ENCODE measurements at places on chromosomes 11 and 22.

DNA sequence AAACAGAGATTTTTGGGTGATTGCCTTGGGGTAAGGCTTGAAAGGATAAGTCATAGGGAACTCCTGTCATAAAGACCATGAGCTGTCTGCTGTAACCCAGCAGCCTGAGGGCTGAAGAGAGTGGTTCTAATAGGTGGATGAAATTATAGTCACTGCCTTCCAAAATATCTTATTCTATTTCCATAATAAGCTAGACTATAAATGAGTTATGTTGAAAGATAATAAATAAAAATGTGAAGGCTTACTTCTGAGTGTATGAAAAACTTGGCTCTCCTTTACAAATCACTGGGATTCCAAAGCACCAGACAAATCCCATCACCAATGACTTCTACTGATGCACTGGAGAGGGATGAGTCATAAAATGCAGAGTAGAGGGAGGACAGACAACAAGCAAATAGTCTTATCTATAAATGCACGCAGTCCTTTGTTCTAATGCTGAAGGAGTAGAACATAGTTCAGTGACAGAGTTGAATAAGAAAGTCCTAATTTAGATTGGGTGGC lies 775.0 kb upstream of the LRRC4C start:
- no peak for DNase-seq

DNA sequence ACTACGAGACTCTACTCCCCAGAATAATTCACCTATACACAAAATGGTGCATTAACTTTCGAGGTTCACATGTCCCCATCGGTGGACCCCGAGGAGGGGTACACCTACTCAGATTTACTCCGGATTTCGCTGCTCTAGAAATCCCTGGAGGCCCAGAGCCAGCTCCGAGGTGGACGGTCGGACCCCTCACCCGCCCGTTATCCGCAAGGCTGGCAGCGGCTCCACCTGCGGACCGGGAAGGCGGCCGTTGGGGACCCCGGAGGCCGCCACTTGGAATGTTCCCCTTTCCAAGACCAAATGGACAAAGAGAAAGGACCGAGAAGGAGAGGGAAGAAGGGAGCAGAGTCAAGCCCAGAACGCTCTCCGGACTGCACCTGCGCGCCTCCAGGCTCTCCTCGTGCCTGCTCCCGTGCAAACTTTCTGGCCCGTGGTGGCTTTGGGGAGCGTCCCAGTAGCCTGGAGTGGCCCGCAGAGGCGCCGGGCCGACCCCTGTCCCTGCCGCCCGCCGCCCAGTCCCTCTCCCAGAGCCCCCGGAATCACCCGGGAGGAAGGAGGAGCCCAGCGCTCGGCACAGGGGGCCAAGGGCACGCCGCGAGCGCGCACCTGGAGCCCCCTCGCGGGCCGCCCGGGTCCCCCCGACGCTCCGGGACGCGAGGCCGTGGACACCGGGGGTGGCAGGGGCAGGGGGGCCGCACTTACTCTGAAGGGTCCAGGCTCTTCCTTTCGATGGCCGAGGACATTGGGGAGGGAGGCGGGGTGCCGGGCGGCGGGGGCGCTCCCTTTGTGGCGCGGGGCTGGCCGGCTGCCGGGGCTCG lies 23.0 kb downstream of the LMO2 start:
- no peak for DNase-seq

- DNase-seq = peak; percentile 85
These were observed at the start of gene OSBP for GRCh38 chr11:59615637-59616395. Gene OSBP, minus strand, starts transcription at chr11:59615774. Its CDS starts 110 bp downstream, at chr11:59615664.

GRCh38 chr11:28228196-28228895 lies 120.2 kb downstream of the METTL15 start:
- no peak for DNase-seq

DNA sequence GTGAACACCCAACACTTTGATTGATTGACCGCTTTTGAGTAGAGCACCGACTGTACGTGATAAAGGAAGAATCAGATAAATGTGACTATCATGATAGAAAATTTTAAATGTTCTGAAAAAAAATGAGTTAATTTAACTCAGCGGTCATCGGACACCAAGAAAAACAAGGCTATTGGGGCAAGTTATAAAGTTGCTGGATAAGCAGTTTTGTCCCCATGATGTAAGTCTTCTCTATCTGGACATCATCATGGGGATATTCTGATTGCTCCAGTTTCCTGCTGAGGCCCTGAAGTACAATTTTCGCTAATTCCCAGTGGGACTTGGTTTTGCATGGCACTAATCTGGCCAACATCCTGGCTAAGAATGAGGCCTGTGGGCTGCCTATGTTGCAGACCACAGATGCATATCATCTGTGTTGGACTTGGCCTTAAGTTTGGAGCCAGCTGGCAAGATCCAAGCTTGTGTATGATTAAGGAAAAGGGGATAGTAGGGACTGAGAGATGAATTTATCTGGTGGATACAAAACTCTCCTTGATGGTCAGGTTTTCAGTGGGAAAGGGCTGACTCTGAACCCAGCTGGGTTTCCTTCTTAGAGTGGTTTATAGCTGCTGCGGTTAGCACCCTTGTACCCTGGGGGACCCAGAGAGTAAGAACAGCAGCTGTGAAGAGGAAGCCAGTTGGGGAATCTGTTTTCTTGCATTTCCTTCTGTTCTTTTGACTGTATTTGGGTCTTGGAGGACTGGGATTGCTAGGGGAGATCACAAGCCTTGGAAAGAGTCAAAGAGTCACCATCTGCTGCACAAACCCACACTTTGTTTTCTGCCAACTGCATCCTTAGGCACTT lies 118.3 kb downstream of the SEZ6L start:
- no peak for DNase-seq

DNA sequence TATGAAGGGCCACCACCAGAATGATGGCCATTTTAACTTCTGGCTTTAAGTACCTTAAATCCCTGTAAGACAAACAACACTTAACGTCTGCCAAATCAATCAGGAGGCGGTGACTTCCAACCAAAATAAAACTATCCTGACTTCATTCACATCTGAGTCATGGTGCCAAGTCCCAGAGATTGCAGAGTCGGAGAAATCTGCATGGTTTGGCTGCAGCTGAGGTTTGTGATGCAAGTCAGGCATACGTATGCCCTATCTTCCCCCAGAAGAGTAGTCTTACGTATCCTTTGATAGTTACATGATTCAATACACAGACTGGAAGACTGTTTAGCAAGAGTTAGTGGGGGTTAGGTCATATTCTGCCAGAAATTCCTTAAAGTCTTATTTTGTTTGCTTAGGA lies 1.7 kb upstream of the GAB2 start:
- DNase-seq = no peak

GRCh38 chr22:42368379-42369249 lies 63.6 kb downstream of the NFAM1 start:
- DNase-seq = no peak
